ENCODE measurements at places on chromosomes 13 and 19.

- no peak for DNase-seq
These were observed 35.1 kb downstream of the LPAR6 start for GRCh38 chr13:48377857-48378256.

GRCh38 chr19:472005-472858 is 11.4 kb upstream of the SHC2 start:
- no peak for DNase-seq

DNA sequence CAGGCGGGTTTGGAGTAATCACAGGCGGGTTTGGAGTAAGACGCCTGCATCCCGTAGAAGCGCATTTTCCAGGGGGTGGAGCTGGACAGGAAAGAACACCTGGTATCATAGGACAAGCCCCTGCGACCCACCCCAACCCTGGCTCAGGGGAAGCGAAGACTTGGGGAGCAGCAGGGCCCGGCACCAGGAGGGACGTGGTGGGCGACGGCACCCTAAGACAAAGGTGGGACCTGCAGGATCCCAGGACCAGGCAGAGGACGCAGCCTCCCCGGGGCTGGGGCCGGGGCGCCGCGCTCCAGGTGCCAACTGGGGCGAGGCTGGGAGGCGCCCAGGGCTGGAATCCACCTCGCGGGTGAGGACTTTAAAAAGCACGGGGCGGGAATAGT is 520 bp downstream of the ZNF600 start:
- no peak for DNase-seq

DNA sequence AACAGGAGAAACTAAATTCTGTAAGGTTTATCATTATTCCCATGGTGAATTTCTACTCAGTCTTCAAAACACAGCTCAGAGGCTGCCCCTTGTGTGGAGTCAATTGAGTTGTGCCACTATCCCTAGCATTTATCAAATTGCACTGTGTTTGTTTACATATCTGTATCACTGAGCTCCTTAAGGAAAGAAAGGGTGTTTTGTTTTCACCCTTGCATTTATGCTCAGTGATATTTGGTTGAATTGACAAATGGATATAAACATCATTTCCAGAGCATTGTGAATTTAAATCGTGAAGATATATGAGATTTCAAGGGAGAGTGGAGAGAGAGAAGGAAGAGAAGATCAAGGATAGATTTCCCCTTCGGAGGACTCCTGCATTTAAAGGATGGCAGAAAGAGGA is 55.1 kb upstream of the TNFRSF19 start:
- no peak for DNase-seq

- DNase-seq = peak; percentile 78
These were observed 911 bp downstream of the ENOX1 start for GRCh38 chr13:43785650-43786471.

DNA sequence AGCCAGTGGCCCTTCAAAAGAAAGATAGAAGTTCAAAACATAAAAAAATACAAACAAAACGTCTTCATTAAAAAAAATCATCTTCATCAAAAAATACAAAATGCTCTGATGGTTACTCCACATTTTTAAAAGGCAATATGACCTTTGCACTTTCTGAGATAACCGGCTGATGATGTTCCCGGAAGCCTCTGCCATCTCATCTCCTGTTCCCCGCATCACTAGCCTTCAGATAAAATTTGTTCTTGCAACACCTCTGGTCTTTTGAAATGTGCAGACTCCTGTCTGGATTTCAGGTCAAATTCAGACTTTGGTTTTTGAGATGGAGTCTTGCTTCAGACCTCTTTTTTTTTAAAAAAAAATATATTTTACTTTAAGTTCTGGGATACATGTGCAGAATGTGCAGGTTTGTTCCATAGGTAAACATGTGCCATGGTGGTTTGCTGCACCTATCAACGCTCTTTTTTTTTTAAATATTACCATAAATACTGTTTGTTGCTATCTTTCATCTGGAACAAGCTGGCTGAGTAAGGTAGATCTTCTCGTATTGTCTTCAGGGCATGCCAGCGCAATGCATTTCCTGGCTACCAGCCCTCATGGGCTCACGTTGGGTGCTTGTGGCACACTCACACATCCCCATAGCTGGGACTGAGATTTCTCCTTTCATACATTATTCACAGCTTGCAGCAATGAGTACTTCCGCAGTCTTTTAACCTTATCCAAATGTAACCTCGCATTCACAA is 418.9 kb upstream of the ARGLU1 start:
- DNase-seq = no peak

DNA sequence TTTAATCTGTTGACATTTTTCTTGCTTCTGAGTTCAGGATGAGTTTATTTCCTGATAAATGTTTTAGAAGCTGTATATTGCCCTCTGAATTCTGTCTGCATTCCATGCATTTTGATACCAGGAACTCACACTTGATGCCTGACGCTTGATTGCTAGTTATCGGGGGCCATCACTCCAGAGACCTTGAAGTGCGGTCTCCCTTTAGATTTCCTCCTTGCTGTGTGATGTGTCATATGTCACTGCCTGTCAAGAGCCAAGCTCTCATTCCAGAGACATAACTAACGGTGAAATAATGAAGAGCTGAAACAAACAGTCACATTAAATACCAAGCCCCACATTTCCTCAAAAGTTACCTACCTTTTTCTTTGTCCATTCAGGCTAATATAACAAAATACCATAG is 155.5 kb downstream of the TNFSF13B start:
- DNase-seq = no peak

DNA sequence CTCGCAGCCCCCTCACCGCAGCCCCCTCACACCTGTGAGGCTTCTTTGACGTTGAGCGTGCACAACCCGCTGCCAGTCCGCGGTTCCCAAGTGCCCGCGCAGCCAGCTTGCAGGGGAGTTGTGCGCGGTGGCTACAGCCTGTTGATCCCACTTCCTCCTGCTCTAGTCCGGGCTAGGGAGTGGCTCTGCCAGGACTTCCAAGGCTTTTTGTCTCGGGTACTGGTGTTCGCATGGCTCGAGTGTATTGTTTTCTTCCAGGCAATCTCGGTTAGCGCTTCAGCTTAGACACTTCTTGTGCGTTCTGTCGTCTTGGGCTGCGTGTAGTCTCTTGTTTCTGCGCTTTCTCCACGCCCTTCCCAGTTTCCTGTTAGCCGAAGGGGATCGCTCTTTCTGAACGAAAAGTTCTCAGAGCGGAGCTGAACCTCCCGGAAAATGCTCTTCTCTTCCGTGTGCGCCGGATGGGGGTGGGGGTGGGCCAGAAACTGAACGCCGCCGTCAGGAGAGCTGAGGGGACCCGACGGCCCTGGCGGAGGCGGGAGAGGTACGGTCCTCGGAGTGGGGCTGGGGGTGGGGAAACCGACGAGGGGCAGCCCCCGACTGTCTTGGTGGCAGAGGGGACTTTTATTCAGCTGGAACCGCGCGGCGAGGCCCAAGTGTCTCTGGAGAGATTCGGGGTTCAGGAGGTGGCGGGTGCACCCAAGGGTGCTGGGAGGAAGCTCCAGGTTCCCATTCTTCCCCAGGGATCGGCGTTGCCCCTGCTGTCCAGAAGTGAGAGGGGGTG is 697 bp upstream of the DGKH start:
- peak; percentile 78 for DNase-seq

DNA sequence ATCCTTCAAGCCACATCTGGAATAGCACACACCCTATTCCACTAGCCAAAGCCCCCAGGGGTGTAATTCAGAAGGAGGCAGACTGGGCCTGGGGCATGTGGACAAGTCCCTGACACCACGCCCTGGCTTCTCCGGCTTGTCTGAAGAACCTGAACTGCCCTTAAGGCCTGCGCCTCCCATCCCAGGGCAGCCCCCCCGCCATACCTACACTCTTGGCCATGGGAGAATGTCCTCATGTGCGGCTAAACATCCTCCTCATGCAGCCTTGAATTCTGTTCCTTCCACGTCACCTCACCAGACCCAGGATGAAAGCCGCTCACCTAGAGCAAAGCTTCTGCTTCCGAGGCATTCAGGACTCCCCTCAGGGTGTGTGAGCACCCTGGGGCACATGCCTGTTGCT is 24.3 kb upstream of the POU2F2 start:
- DNase-seq = no peak
